CD4-positive, alpha-beta T cell treated with Interleukin-15 for 4 hours (primary cell): ENCODE measurements at places on chromosomes 1 and 21.
A peak's percentile ranks its signal among the peaks of the same experiment; 100 is the strongest.

DNA sequence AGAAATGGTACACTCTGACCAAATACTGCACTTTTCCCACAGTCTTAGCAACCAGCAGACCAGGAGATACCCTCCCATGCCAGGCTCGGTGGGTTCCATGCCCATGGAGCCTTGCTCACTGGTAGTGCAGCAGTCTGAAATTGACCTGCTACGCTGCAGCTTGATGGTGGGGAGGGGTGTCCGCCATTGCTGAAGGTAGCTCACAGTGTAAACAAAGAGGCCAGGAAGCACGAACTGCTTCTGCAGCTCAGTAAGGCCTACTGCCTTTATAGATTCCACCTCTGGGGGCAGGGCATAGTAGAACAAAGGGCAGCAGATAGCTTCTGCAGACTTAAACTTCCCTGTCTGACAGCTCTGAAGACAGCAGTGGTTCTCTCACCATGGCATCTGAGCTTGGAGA lies 12.3 kb upstream of the IFI44L start:
- DNase-seq, result no peak

DNA sequence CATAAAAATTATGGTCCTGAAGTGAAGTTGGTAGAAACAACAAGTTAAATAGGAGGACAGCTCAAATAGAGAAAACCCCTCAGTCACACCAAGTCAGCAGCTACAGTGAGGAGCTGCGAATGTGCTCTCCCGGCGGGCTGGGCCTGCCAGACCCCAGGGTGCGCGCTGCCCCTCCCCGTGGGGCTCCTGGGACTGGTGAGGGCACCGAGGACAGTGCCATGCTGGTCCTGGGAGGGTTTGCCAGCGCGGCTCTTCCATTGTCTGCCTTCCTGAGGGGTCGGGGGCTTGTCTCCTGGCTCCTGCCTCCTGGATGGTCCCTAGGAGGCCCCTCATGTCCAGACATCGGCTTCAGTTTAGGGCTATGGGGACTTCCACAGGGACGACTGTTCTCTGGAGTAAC lies 121.8 kb downstream of the PCBP3 start:
- no peak for DNase-seq

DNA sequence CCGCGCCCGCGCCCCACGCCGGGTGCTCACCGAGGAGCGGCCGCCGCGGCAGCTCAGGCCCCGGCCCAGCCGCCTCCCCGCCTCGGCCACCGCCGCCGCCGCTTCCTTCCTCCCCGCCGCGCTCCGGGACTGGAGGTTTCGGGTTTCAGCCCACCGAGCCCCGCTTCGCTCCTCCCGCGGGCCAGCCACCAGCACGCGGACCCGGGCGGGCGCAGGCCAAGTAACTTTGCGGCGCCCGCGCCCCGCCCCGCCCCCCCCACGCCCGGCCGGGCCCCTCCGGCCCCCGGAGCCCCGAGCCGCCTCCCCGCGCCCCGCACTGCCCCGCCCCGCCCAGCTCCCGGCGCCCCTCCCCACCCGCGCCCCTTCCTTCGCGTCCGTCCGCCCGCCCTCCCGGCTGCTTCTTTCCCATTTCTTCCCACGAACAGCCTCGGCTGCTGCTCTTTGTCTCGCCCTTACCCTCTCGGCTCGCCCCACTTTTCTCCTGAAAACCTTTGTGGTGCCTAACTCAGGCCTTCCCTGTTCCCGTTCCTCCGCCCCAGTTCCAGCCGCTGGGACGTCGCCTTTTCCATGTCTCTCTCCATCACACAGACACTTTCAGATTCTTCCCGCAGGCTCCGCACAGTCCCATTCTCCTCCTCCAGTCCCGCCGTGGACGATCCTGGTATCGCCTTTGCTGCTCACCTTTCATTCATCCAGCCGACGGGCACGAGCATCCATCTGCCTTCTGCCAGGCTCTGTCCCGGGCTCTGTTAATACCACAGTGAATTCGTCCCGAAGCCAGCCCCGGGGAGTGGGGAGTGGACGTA lies at the start of gene GPR161:
GPR161 (minus strand) TSS at position 222 of the 806 bp plus-strand sequence. CDS start 32,080 bp downstream, outside the sequence.
- DNase-seq, result no peak

- no peak for DNase-seq
These were observed 15.3 kb downstream of the UCK2 start for GRCh38 chr1:165842671-165843129.

- DNase-seq, result no peak
These were observed 99.4 kb upstream of the VAMP3 start for GRCh38 chr1:7671676-7672075.

DNA sequence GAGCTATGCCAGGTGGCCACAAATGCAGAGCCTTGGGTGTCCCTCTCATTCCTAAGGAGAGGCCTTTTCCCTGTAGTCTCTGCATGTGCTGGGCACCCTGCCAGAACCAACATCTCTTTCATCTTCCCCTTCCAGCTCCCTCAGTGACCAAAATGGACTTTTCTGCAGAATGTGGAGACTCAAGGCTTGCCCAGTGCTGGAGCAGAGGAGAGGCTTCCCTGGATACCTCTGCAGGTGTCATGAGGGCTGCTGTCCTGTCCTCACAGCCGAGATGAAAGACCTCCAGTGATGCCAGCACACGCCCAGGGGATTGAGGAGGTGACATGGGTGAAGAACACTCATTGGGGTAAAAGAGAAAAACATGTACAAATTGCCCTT lies 347.0 kb upstream of the AJAP1 start:
- DNase-seq, result no peak

DNA sequence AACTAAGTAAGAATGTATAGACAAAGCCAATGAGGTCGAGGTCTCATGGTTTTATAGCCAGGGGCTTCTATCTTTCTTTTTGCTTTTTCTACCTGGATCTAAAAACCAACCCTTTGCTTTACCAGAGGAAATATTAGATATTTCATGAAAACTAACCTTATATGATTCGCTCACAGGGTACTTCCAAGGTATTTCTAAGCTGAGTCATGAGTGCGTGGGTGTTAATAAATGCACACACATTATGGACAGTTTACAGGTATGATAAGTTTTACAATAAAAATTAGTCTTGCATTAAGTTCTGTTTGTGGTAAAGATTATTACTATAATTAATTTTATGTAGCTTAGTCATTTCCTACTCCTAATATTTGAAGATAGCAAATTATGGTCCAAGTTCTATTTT lies 217.2 kb downstream of the CHRM3 start:
- no peak for DNase-seq

- DNase-seq, result no peak
These were observed 9.1 kb downstream of the MNDA start for GRCh38 chr1:158840236-158840635.

DNA sequence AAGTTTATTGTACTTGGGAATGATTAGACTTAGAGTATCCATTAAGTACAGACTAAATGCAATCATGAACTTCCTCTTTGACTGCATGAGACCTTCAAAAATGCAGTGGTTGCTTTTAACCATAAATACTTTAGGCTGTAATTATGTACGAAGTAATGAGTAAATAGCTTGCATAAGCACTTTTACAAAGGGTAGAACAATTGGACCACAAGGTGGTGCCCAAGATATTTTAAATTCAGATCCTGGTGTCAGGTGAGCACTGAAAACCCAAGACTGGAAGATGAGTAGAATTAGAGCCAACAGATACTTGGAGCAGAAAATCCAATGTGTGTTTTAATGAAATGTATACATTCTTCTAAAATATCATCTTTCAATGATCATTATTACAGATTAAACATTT lies 43.4 kb upstream of the RHOU start:
- DNase-seq, result peak; percentile 37

- no peak for DNase-seq
These were observed 48.3 kb downstream of the IGSF21 start for GRCh38 chr1:18155881-18156385.

DNA sequence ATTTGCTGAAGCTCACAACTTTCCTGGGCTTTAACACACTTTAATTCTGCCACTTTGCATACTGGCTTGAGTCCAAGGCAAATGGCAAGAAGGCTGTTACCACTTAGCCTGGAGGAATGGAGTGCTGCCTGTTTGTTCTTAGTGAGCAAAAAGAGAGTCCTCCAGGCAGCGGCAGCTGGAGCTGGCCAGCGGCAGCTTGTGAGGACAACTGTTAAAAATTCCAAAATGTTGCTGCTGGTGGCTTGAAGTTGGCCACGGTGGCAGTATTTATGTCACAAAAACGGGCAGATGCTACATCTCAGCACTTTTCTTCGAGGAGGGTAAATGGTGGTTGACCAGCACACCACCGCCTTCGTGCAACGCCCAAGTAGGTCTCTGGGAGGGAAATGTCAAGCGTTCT lies 27.3 kb downstream of the STPG1 start:
- DNase-seq, result no peak

GRCh38 chr1:248815407-248816034 lies 10.2 kb downstream of the SH3BP5L start:
- no peak for DNase-seq

- DNase-seq, result no peak
These were observed 135.9 kb downstream of the ACBD6 start for GRCh38 chr1:180366371-180367068.

GRCh38 chr1:2495026-2495425 lies 18.9 kb downstream of the PLCH2 start:
- no peak for DNase-seq

DNA sequence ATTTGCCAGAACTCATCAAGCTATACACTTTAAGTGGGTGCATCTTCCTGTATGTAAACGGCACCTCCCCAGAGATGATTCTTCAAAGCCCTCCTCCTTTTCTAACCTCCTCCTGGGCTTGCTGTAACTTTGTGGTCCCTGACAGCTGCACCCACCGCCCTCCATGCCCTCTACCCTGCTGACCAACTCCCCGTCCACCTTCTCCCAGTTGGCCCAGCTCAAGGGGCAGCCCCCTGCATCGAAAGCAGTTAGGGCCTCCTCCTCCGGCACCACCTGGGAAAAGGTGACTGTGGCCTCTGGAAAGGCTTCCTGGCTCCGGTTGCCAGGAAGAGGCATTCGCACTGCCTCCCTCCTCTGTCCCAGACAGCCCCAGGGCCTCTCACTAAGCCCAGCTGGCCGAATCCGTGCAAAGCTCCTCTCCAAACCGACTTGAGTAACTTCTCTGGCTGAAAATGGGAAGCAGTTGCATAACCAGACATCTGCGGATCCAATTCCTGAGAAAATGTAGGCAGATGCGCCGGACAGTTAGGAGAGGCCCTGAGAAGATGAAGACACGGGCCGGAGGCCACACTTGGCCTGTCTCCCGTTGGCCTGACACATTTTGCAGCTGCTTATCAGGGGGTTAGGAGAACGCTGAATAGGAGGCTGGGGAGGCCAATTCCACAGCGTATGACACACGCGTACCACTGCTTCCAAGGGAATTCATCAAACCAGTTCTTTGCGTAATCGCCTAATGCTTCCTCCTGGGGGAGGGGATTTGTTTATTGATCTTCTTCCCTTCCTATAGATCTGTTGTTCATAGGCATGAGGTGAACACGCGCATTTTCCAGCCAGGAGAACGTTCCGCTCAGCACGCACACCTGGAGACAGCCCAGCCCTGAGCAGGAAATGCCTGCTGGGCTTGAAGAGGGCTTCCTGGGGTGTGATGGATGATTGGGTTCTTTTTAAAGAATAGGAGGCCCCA lies 48.7 kb upstream of the COL6A2 start:
- no peak for DNase-seq

DNA sequence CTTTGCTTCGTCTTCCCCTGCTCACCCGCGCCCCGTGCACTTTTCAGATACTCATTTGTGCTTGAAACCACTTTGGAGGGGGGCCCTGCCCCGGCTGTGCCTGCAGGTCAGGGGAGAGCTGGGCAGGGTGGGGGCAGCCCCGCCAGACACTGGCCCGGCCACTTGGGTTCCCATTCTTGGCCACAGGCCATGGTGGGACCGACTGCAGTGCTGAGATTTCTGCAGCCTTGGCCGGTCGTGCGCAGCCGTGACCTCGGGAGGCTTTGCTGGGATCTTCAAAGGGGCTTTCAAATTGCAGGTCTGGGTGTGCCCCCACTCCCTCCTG lies 54.5 kb upstream of the TTC34 start:
- DNase-seq, result no peak

DNA sequence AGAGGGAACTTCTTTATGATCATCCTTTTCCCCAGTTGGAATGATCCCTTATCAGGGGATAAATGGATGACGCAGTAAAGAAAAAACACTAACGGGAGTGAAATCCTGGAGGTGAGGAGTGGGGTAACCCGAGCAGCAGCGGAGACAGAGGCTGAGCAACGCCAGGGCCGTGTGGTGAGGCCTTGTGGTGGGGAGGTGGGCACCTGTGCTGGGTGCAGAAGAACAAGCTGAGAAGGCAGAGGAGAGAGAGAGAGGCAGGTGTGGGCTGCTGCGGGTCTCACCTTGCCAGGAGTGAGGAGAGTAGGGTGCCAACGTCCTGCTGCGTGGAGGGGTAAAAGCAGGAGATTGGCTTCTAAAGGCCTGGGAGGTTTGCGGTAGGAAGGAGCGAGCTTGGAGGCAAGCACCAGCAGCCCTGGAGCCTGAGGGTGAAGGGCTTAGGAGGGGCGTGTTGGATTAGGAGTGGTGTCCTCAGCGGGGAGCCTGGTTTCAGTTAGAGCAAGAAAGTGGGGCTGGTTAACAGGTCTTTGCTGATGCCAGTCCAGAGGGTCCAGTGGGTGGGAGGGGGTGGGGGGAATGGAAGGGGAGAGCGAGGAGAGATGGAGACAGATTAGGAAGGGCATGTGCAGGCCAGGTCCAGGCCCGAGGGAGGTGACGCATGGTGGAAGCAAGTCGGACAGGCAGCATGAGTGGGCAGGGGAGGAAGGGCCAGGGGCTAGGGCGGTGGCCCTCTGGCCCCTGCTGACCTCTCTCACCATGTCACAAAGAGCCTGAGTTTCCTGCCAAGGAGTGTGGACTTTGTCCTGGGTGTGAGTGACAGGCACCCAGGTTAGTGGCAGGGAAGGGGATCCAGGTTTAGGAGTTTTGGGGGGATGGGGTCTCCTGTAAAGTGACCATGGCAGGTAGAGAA lies 36.7 kb upstream of the LHX4 start:
- DNase-seq, result no peak

DNA sequence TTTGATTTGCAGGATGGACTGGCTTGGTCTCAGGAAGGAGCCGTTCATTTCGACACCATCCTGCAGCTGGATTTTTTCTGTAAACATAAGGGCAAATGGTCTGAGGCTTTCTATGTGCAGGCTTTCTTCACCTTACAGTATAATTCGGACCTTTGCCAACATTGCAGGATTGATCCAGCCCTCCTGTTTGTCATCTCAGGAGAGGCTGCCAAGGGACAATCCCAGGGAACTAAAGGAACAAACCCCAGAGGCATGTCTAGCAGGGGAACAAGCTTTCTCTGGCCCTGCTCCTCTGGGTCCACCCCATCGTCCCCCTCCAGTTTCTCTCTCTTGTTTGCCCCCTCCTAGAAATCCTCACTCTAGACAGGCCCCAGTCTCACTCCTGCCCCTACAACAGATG lies 24.8 kb upstream of the GBP6 start:
- no peak for DNase-seq

DNA sequence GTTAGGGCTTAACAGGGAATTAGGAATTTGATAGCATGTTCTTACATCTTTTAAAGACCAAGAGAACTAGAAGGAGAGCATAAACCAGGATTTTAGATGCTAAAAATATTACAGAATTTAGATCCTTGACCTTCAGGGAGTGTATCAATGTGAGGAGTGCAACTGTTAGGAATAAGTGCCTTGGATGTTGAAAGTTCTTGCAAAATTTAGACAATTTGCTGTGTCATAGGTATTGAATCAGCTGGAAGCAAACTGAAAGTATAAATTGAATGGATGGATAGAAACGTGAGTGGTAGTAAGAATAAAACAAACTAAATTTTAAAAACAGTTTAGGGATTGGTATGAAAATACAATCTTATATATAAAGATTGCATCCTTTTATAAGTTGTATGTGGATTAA lies 27.7 kb downstream of the PPP1R12B start:
- DNase-seq, result no peak
